Activated CD4-positive, alpha-beta T cell treated with anti-CD3 and anti-CD28 coated beads for 1 hour (primary cell): ENCODE measurements at places on chromosomes 6 and 20.

- no peak for DNase-seq
Observed at GRCh38 chr6:170034294-170034693, 256.6 kb downstream of the DLL1 start.

DNA sequence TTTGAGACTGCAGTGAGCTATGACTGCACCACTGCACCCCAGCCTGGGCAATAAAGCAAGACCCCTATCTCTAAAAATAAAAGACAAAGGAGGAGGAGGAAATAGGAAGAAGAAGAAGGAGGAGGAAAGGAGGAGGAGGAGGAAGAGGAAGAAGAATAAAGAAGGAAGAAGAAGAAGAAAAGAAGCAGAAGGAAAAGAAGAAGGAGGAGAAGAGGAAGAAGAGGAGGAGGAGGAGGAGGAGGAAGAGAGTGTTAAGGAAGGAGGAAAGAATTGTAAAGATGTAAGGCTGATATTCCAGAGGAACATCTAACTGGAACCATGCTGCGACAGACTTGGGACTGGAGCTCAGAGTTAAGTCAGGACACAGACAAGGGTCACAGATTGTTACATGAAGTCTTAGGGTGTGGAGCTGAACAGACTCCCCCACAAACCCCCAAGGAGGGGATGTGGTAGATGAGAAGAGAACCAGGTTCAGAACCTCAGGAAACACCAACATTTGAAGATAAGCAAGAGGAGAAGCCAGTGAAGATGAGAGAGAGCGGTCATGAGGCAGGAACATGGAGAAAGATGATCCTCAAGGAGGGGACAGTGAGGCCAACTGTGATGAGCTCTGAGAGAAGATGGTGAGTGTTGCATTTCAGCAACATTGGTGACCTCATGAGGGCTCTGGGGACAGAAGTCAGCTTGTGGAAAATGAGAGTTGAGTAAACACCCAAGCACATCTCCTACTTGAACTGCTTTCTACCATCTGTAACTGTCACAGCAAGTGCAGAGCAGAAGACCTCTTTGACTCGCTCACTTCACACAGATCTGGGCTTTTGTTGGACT, 118.2 kb downstream of the CD164 start:
- no peak for DNase-seq

GRCh38 chr20:47816487-47817451, 31.5 kb upstream of the SULF2 start:
- DNase-seq = no peak

GRCh38 chr20:4813863-4814695, 92.4 kb downstream of the PRND start:
- DNase-seq = peak; percentile 69

DNA sequence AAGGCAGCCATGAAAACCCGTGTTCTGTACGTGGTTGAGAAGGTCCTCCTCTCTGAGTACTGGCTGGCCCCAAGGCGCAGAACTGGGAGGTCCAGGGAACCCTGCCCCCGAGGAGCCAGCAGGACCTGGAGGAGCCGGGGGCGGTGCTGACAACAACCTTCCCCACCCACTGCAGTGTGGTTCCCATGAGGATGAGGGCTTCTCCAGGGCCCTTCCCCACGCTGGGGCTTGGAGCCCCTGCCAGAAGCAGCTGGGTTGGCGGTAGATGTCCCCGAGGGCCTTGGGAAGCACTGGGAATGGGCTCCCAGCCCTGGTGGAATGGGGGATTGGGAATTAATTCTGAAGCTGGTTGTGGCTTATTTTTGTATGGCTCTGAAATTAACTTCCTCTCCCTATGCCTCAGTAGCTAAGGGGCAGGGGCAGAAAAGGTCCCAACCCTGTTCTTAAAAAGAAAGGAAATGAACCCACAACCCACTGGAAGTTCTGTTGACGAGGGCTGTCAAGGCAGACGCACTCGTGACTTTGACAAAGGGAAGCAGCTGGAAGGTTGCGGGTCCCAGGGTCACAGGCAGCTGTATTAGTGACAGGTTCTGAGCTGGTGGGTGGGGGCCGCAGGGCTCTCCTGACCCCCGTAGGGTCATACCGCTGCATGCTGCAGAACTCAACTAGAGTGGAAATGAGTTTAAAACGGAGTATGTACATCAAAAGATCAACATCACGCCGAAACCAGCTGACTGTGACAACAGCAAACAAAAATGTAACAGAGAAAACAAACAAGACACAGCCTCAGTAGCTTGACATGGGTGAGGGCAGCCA, 13.9 kb upstream of the HELZ2 start:
- no peak for DNase-seq

- no peak for DNase-seq
Observed at GRCh38 chr20:55755411-55755810, 249.9 kb downstream of the CBLN4 start.

GRCh38 chr20:47035026-47035590, 140.5 kb downstream of the EYA2 start:
- DNase-seq = no peak

GRCh38 chr6:49515485-49516146, 15.9 kb downstream of the GLYATL3 start:
- no peak for DNase-seq

- DNase-seq = no peak
Observed at GRCh38 chr6:4426968-4427367, 291.6 kb upstream of the ECI2 start.

GRCh38 chr6:149319422-149319821, 1.9 kb downstream of the TAB2 start:
- no peak for DNase-seq

- no peak for DNase-seq
Observed at GRCh38 chr20:35907017-35907701, 47.1 kb downstream of the SCAND1 start.

DNA sequence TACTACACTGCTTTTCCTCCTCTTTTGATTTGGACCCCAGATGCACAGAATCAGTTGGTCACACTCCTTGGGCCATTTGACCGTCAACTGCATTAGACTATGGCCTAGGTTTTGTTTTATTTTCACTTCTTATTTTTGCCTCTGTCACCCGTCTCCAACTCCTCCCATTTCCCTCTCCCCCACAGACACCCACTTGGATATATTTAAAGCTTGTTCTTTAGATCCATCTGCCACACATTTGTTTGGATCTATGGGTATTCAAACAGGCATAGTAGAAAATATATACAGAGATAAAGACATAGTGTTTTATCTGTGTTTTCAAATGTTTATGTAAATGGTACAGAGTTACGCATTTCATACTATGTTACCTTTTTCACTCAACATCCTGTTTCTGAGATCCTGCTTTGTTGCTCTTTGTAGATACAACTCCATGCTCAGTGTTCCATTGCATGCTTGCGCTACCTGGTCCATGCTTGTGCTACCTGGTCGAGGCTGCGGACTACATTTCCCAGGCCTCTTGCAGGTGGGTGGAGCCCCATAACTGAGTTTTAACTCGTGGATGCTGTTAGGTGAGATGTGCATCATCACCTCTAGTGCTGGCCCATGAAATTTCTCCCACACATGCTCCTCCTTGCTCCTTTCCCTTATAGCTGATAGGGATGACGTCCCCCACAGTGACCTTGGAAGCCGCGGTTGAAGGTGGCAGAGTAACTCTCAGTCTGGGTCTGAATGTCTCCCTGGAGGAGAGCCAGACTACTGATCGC, 11.5 kb upstream of the PREX1 start:
- DNase-seq = no peak

GRCh38 chr6:150149146-150149545, 6.3 kb downstream of the PPP1R14C start:
- no peak for DNase-seq

DNA sequence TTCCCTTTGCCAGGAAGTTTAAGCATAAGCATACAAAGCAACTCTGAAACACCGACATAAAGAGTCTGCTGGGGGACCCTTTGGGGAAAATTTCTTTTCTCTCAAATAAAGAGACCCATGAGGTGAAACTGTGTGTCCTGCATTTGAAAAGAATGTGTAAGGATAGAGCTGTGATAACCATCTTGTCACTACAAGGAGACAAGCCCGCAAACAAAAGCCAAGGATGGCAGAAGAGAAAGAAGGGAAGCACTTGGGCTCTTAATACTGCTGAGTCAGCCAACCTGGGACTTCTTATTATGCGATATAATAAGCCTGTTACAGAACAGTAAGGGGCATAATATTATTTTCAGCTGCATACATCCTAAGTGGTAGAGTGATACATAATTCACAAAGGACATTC, 52.5 kb downstream of the NUDT3 start:
- DNase-seq = no peak

GRCh38 chr6:157066781-157067491, 256.4 kb downstream of the TMEM242 start:
- no peak for DNase-seq

DNA sequence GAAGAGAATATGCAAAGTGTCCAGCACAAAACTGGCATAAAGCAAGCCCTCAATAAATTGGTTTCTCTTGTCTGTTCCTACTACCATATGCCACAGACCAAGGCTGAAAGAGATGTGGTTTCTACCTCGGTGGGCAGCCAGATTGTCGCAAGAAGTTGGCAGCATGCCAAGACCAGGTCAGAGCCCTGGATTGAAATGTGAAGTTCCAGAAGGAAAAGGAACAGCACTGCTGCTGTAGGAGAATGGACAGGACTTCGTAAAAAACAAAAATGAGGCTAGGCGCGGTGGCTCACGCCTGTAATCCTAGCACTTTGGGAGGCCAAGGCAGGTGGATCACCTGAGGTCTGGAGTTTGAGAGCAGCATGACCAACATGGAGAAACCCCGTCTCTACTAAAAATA, 22.1 kb downstream of the MRPL14 start:
- no peak for DNase-seq

DNA sequence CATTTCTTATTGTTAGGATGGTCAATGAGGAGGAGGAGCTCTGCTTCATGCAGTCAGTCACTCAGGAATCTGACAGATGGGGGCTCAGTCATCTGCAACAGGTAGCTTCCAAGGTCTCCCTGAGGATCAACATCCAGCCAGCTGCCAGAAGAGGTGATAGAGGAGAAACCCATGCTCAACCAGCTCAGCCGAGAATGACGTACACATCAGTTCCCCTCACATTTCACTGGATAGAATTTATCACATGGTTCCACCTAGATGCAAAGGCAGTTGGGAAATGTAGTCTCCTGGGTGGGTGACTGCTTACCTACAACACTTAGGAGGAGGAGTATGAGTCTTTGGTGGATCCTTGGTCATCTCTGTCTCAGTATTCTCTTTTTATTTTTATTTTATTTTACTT, 144.5 kb downstream of the CEBPB start:
- no peak for DNase-seq

- no peak for DNase-seq
Observed at GRCh38 chr6:111550953-111551352, 54.7 kb downstream of the TRAF3IP2 start.

GRCh38 chr6:106184629-106185028, 98.5 kb downstream of the PRDM1 start:
- no peak for DNase-seq

DNA sequence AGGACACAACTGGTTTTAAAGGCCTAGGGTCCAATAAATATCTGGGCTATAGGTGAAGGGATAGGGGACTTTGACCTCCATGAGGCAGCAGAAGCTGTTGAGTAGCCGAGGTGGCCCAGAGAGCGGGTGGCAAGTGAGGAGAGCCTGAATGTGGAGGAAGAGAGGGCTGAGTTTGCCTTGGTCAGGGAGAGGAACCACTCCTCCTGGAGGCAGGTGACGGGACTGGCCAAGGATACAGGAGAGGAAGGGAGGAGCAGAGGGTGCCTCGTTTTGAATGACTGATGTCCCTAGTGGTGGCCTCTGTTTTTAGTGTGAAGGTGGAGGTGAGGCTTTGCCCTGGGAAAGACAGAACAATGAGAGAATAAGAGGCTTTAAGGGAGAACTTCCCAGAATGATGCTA, 19.1 kb upstream of the AAR2 start:
- no peak for DNase-seq

DNA sequence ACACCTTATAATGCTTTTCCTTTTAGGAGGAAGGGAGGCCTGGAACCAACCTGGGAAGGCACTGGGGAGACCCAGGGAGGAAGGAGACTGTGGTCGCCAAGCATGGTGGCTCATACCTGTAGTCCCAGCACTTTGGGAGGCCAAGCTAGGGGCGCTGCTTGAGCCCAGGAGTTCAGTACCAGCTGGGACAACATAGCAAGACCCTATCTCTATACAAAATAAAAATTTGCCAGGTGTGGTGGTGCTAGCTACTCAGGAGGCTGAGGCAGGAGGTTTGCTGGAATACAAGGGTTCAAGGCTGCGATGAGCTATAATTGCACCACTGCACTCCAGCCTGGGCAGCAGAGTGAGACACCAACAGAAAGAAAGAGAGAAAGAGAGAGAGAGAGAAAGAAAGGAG, 36.2 kb downstream of the PPP1R14C start:
- DNase-seq = no peak

- DNase-seq = peak; percentile 29
Observed at GRCh38 chr6:46011188-46012085, 4.2 kb downstream of the CLIC5 start.

GRCh38 chr6:35635601-35636597, 52.8 kb downstream of the FKBP5 start:
- DNase-seq = no peak
